ENCODE measurements at places on chromosomes 2 and 18. TPM values are rescaled to one million over a fixed set of nuclear protein-coding genes. Genes with fewer than 3 reads are reported as not detected.

DES gene
- polyA plus RNA-seq: 22.5 TPM

FIGLA gene
- not detected for polyA plus RNA-seq

TNP1 gene
- not detected for polyA plus RNA-seq

WNT10A gene
- polyA plus RNA-seq: not detected

DNA sequence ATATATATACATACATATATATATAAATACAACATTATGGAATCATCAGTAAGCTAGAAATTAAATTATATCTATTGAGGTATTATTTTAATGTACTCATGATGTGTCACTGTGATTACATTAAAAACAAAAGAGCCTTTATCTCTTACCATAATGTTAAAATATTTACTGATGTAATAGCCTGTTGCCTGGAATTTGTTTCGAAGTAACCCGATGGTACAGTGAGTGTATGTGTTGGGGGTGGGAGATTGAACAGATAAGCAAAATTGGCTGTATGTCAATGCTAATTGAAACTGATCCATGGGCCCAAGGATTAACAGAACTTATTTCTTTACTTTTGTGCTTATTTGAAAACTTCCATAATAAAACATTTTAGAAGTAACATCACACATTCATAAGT is 1473.2 kb downstream of the LRP1B start:
- no peaks in the 10 kb centered on the region for H3K4me1 ChIP-seq
- no peak for DNase-seq
- no peaks in the 10 kb centered on the region for H3K36me3 ChIP-seq

DNA sequence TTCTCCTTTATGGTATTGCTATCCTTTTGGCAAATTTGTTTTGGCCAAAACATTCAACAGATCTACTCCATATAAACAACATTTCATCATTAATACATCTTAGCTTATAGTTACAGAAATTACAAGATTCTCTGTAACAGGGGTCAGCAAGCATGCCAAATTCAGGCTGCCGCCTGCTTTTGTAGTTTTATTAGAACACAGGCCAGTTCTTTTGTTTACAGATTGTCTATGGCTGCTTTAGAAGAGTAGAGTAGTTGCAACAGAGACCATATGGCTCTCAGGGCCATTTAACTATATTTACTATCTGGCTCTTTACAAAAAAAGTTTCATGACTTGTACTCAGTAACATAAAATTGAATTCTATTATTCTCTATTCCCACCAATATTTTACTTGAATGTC is 53.9 kb downstream of the LNPK start:
- no peaks in the 10 kb centered on the region for H3K27me3 ChIP-seq
- H3K4me3 ChIP-seq: no peak overlapping the region
- no peaks in the 10 kb centered on the region for H3K36me3 ChIP-seq

DNA sequence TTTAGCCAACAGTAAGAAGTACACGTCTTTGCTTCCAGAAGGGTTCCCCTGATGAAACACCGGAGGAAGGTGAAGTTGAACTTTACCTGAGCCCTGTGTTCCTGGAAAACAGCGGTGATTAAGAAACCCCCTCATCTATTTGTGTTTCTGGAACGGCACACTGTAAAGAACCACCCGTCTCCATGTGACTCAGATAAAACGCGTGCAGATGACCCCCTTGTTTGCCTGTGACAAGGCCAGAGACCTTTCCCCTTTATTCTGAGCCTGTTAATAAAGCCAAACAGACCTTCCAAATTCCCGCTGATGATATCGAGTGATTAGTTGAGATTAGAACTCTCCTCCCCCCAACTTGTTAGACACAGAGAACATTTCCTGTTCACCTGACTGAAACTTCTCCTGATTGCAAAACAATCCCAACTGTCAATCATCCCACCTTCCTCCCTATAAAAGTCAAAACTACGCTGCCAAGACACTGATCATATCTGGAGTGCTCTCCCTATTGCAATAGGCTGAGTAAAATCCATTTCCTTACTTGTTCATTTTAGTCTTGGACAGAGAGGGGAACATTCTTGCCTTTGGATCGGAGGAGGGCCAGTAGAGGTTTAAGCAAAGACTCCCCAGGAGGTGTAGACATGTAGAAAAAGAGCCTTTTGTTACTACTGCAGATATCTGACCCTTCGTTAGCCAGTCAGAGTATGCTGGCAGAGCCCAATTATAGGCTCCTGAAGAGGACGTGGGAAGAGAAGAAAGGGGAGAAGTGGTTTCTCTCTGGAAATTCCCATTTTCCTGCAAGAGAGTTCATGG is 914 bp upstream of the IWS1 start:
- no peaks in the 10 kb centered on the region for H3K4me1 ChIP-seq
- no peak for DNase-seq
- no peaks in the 10 kb centered on the region for H3K27me3 ChIP-seq

DNA sequence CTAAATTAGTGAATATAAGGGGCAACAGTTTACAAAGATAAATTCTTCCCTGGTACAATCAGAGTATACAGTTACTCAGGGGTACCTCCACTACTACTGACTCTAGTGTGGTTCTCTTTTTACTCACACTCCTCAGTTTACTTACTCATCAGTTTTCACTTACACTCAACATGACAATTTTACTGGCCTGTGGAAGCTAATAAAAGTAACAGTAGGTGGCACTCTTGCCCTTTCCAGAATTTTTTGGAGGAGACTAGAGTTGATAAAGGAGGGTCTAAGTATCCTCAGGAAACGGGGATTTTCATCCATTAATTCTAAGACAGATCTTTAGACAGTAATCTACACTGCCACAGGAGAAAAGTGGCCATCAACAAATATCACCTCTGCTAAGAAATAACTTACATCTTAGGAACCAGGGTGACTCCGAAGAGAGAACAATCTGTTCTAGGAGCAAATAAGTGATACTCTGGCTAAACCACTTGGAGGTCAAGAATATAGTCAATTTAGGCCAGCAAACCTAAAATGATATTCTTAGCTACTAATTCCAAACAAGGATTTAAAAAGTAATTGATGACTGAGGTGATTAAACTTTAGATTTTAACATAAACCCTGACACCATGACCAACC is 61.3 kb downstream of the ATL2 start:
- no peak overlapping the region for H3K27ac ChIP-seq
- H3K4me3 ChIP-seq: no peak overlapping the region
- no peaks in the 10 kb centered on the region for H3K36me3 ChIP-seq

GRCh38 chr2:63790491-63790890 is 51.2 kb upstream of the UGP2 start:
- H3K27me3 ChIP-seq: no peaks in the 10 kb centered on the region
- peak overlapping the region; percentile 41 for H3K27ac ChIP-seq
- H3K4me1 ChIP-seq: peaks cover 4% of the 10 kb centered on the region
- no peak for DNase-seq
- no peaks in the 10 kb centered on the region for H3K36me3 ChIP-seq

GRCh38 chr2:26812731-26813130 is 26.9 kb downstream of the CENPA start:
- no peaks in the 10 kb centered on the region for H3K36me3 ChIP-seq
- H3K4me1 ChIP-seq: no peaks in the 10 kb centered on the region
- H3K27me3 ChIP-seq: no peaks in the 10 kb centered on the region
- H3K4me3 ChIP-seq: no peak overlapping the region
- DNase-seq: no peak
- no peak overlapping the region for H3K27ac ChIP-seq

DNA sequence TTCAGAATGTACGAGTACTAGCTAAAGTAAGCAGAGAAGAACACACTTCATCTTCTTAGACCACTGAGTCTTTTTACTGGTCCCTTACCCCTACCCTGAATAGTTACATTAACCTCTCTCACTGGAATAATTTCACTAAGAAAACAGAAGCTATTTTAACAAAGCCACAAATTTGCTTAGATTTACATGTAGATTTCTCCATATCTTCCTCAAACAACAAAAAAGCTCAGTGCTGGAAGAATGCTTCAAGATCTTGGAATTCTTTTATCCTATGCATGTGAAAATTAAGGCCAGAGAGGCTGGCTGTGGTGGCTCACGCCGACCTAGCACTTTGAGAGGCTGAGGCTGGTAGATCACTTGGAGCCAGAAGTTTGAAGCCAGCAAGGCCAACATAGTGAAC is 35.2 kb downstream of the MOGAT1 start:
- DNase-seq: no peak
- H3K27ac ChIP-seq: no peak overlapping the region
- no peak overlapping the region for H3K4me3 ChIP-seq
- H3K36me3 ChIP-seq: no peaks in the 10 kb centered on the region

- peaks cover 9% of the 10 kb centered on the region for H3K4me1 ChIP-seq
- no peaks in the 10 kb centered on the region for H3K36me3 ChIP-seq
- no peak for DNase-seq
- no peak overlapping the region for H3K27ac ChIP-seq
These were observed 900 bp downstream of the SLC40A1 start for GRCh38 chr2:189579585-189580186.

DNA sequence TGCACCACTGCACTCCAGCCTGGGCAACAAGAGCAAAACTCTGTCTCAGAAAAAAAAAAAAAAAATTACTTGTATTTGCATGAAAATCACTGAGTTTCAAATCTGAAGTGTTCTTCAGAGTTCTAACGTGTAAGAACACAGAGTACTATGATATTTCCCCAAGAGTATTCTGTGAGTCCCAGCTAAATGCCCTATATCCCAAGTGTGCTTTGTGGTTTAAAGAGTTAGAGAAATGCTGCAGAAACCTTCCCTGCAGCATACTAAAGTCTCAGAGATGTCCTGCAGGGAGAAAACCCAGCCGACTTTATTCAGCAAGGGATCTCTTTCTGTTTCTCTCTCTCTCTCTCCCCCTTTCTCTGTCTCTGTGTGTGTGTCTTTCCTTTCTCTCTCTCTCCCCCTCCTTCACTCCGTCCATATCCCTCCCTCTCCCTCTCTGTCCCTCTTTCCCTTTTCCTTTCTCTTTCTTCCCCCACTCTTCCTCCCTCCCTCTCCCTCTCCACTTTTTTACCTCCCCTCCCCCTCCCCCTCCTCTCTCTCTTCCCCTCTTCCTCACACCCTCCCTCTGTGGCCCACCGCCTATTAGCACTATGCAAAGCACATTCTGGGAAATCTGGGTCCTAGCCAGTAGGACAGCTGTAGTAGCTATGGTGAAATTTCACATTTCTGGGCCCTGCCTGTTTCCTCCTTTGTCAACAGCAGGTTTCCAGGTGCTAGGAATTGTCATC is 54.2 kb downstream of the ACTR2 start:
- H3K4me1 ChIP-seq: no peaks in the 10 kb centered on the region
- DNase-seq: no peak
- H3K27ac ChIP-seq: no peak overlapping the region
- no peaks in the 10 kb centered on the region for H3K36me3 ChIP-seq
- H3K4me3 ChIP-seq: no peak overlapping the region
- H3K27me3 ChIP-seq: no peaks in the 10 kb centered on the region

All from aorta (tissue), 5 donors.